Activated effector memory CD4-positive, alpha-beta T cell treated with anti-CD3 and anti-CD28 coated beads, Interleukin-2, amount 50 U/mL, for 16 hours (primary cell): ENCODE measurements at places on chromosomes 13 and 19.

DNA sequence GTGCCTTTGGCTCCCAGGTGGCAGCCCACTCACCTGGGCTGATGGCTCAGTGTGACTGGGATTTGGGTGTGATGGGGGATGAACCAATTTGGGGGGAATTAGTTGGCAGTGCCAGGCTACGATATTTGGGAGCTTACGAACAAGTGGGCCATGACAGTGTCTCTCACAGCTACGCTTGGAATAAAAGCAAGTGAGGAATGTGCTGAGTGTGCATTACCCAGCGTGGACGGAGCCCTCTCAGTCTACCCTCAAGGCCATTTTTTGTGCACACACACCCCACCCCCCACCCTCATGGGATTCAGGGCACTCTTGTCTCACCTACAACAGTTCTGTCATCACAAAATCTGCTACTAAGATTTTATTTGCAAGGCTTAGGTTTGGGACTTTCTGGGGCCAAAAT lies 329.1 kb downstream of the NDFIP2 start:
- no peak for DNase-seq

- no peak for DNase-seq
Observed at GRCh38 chr13:74930402-74931165, 551.4 kb downstream of the TBC1D4 start.

GRCh38 chr13:59099182-59099974 lies 1064.3 kb downstream of the DIAPH3 start:
- no peak for DNase-seq

- no peak for DNase-seq
Observed at GRCh38 chr19:38203197-38203596, 20.8 kb downstream of the DPF1 start.

GRCh38 chr13:29748097-29748496 lies 102.3 kb downstream of the UBL3 start:
- DNase-seq: no peak

- DNase-seq: no peak
Observed at GRCh38 chr19:42301646-42302203, at the start of gene PRR19. PRR19 (plus strand) TSS chr19:42302132; CDS start chr19:42309585, 7,453 bp downstream.

- DNase-seq: no peak
Observed at GRCh38 chr19:55368106-55368505, 2.2 kb downstream of the IL11 start.

- DNase-seq: no peak
Observed at GRCh38 chr19:43699506-43700394, 16.1 kb upstream of the IRGC start.

GRCh38 chr19:55346725-55347441 lies 7.2 kb downstream of the KMT5C start:
- DNase-seq: no peak

GRCh38 chr13:51423766-51424165 lies 29.1 kb downstream of the INTS6 start:
- no peak for DNase-seq

GRCh38 chr19:41409288-41409687 lies 11.7 kb downstream of the BCKDHA start:
- no peak for DNase-seq

DNA sequence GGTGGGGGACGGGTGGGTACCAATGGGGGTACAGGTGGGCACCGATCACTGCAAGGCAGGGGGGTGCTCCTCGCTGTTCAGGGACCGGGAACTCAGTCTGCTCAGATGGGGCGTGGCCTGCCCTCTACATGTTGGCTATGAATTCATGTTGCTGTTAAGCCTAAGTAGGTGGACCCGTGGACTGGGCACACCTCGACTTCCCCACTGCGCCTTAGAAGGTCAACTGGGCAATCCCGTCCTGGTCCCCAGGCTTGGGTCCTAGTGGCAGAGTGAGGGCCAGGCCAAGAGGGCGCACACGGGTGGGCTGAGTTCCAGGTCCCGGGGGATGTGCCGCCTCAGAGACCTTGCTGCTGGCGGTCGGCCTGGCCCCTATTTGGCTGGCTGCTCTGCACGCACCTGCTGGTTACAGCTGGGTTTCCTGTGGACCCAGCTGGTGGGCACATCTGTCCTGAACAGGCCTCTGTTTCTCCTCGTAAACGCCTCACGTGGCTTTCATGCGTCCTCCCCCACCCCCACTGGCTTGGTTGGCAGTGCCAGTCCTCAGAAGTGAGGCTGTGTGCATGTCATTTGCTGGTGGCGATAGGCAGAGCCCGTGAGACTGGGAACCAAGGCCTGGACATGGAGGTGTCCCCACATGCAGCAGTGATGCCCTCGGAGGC lies 13.5 kb upstream of the ZNF554 start:
- DNase-seq: no peak

GRCh38 chr19:41405776-41406175 lies 8.2 kb downstream of the BCKDHA start:
- DNase-seq: no peak

- no peak for DNase-seq
Observed at GRCh38 chr19:54209811-54210494, 9.3 kb downstream of the RPS9 start.

DNA sequence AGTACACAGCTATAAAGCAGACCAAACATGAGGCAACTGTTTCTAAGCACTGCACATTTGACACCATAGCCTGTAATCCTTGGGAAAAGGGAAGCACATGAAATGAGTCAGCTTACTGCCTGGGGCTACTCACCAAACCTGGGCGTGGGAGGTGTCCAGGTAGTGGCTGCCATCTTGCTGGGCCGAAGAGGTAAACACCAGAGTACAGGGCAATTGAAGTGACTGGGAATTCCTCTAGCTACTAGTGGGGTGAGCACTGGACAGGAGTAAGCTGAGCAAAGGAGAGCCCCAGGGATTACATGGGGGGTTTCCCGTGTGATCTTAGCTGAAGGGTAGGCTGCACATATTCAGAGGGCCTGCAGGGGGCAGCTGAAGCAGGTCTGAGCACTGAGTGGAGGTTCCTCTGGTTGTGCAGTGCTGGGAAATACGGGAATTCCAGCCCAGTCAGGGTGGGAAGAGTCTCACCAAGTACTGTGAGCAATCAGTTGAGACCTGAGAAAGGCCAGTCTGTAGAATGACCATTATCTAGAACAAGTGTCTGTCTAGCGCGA lies 140.5 kb downstream of the SLC7A1 start:
- DNase-seq: no peak

DNA sequence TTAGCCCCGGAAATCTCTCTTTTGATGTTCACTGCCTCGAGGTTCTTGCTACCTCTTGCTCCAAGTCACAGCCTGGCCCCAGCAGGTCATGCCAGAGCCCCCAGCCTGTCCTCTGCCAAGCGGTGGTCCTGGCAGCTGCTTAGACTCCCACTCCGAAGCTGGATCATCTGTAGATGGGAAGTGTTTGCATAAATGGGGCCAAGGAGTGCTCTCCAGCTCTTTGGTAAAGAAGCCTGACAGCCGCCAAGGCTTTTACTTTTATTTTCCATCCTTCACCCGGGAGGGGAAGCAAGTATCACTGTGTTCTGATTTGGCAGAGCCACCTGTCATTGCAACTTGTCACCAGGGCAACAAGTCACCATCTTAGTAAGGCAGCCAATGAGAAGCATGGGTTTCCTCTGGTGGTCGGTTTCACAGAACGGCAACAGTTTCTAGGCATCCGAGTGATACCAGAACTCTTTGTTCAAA lies 10.6 kb upstream of the RETN start:
- peak; percentile 73 for DNase-seq

DNA sequence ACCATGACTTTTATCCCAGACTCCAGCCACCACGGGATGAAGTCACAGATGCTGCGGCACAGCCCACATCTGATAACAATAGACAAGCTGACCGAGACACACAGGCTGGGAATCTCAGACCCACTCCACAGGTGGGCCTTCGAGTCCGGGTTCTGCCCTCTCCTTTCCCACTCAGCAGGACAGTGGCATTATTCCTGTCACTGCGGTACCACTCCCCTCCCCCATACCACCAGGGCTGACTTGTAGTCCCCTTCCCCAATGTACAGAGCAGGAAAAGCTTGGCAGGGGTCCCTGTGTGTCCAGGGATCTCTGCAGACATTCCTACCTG lies 179 bp upstream of the AMER2 start:
- no peak for DNase-seq

DNA sequence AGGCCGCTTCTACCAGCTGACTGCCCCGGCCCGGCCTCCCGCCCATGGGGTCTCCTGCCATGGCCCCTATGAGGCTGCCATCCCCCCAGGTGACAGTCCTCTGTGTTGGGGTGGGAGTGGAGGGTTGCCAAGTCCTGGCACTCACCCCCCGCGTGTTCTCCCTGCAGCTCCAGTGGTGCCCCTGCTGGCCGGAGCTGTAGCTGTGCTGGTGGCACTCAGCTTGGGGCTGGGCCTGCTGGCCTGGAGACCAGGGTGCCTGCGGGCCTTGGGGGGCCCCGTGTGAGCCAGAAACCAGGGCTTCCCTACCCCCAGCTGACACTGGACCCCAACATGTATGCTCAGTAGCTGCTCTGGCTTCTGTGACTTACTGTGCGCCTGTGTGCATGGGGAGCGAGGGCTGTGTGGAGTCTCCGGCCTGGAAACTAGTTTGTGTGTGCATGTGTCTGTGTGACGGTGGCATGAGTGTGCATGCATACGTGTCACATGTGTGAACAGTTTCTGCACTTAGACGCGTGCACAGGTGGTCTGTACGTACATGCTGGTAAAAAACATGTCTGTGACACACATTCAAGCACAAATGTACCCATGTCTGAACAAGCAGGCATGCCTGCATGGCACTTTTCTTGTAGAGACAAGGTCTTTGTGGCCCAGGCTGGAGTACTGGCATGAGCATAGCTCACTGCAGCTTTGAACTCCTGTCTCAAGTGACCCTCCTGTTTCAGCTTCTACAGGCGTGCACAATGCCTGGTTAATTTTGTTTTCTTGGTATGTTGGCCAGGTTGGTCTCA lies 4.9 kb downstream of the ACP4 start:
- DNase-seq: no peak

- DNase-seq: no peak
Observed at GRCh38 chr19:9531933-9532332, 6.5 kb downstream of the ZNF426 start.

DNA sequence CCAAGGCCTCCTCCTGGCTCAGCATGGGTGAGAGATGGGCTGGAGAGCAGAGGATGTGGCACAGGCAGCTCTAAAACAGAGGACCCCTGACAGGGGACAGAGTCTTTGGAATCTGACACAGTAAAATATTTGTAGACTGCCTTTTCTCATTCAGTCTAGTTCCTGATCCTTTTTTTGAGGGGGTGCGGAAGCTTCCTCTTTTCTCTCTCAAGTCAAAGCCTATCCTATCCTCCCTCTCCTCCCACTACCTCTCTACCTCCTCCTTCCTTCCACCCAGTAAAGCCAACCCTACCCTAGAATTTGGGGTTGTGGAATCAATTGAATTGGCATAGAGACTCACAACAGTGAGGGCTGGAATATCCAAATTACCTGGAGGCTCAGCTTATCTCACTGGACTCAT lies 82.0 kb downstream of the TEX26 start:
- no peak for DNase-seq

- DNase-seq: no peak
Observed at GRCh38 chr13:49690133-49690994, 922 bp downstream of the EBPL start.

DNA sequence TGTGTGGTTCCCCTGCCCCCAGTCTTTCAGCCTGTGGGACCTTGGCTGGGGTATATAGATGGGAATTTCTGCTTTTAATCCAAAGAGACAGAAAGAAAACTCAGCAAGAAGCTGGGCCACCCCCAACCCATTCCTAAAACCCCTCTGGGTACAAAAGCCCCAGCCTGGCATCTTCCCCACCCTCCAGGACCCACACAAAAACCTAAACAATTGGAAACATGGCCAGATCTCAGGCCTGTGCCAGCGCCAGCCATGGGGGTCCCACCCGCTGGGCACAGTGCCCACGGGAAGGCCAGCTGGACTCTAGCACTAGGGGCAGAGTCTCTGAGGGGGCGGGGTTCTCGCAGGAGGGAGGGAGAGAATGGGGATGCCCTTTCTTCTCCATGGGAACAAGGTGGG lies 8.6 kb downstream of the LYL1 start:
- DNase-seq: no peak

- no peak for DNase-seq
Observed at GRCh38 chr19:11247391-11247790, 8.0 kb downstream of the ANGPTL8 start.

DNA sequence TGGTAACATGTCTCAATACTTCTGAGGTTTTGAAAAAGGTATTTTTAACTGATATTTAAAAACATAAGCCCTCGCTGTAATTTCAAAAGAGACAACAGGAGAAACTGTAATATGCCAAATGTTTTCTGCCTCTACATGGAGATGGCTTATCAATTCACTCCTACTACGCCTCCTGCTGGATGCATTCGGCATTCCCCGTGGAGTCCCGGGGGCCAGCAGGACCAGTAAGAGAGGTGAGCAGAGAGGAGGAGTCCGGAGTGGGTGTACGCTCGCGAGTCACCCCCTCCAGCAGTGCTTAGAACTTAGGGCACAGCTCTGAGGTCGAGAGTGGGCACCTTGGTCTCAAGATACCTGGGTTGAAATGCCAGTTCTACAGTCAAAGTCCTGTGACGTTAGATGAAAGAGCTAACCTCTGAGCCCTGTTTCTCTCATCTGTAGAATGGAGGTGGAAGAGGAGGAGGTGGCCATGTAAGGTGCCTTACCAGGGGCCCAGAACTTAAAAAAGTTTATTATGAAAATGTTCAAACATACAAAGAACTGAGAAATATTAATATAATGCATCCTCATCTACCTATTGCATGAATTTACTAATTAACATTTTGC lies 110.2 kb downstream of the STK24 start:
- DNase-seq: peak; percentile 84

- no peak for DNase-seq
Observed at GRCh38 chr19:14575428-14575980, 3.6 kb upstream of the NDUFB7 start.

DNA sequence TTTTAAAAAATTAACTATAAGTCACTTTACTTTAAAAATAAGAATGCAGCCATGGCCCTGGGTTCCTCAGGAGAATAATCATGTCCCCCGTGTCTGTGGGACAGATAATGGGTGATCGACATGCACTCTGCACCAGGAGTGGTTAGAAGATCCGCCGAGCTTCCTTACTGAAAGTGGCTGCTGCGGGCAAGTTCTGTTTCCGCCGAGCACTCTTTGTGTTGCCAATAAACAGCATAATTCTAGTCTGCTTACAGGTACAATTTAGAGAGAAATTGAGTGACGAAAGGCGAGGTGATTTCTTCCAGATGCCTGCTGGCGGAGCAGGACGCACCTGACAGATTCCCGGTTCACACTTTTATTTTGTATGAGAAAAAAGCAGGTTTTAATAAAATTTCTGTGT lies 139.0 kb downstream of the SOX1 start:
- DNase-seq: no peak

DNA sequence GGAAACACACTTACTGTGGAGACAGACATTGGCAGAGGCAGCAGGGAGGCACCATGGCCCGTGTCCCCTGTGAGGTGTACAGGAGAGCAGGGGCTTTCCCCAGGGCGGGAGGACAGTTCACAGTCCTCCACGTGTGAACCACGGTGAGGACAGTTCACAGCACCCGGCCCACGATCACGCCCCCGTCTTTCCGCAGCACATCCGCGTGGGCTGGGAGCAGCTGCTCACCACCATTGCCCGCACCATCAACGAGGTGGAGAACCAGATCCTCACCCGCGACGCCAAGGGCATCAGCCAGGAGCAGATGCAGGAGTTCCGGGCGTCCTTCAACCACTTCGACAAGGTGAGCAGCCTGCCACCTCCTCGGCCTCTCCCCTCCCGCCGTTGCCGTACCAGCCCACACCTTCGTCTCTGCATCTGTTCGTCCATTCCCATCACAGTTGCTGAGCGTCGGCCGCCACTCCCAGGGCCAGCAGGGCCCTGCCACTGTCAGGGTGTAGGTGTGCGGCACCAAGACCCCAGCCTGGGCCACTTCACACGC lies 17.4 kb downstream of the CAPN12 start:
- no peak for DNase-seq

GRCh38 chr13:79678100-79678499 lies 197.1 kb downstream of the NDFIP2 start:
- DNase-seq: no peak
